ENCODE measurements at places on chromosomes 16 and 17.

- no peak overlapping the region for H3K4me3 ChIP-seq
- H3K27ac ChIP-seq: peak overlapping the region; percentile 83
- DNase-seq: peak; percentile 77
- H3K4me1 ChIP-seq: peaks cover 4% of the 10 kb centered on the region
- H3K27me3 ChIP-seq: no peaks in the 10 kb centered on the region
- no peaks in the 10 kb centered on the region for H3K36me3 ChIP-seq
These were observed 19.9 kb upstream of the PLLP start for GRCh38 chr16:57304169-57305061.

DNA sequence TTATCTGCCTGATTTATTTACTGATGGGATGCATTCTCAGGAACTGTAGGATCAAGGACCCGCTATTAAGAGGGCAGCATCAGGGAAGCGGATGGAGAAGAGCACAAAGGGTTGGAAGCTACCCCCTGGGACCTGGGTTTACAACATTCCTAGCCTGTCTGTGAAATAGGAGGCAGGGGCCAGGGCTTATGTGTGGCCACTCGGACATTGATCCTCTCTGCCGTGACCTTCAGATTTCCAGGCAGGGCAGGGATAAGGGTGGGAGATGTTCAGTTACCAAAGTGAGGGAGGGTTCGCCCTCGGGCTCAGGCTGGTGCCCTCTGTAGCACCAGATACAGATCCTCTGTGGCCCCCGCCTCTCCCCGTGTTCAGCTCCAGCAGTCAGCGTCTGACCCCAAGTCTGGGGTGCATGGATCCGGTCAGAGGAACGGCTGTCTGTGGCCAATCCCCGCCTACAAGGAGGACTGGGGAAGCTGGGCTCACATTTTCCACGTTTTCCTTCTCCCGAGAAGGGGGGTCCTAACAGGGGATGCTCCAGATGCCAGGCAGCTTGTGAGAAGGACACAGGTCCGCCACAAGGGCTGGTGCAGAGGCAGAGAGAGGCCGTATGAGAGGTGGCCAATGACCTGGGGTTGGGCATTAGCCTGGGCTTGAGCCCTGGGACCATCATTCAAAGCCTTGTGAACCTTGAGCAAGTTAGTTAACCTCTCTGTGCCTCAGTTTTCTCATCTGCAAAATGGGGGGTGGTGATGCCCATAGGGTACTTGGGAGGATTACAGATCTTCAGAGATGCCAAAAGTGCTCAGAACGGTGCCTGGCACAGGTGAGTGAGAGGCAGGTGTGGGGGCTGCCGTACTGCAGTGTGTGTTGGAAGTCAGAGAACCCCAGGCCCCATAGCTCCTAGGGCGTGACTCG is 48.3 kb downstream of the ATP2C2 start:
- H3K4me1 ChIP-seq: no peaks in the 10 kb centered on the region
- DNase-seq: no peak
- no peaks in the 10 kb centered on the region for H3K36me3 ChIP-seq
- H3K27me3 ChIP-seq: no peaks in the 10 kb centered on the region
- H3K27ac ChIP-seq: no peak overlapping the region

GRCh38 chr16:58466396-58466795 is 33.5 kb upstream of the NDRG4 start:
- H3K27ac ChIP-seq: no peak overlapping the region
- DNase-seq: no peak
- no peak overlapping the region for H3K4me3 ChIP-seq
- peaks cover 4% of the 10 kb centered on the region for H3K27me3 ChIP-seq
- H3K36me3 ChIP-seq: no peaks in the 10 kb centered on the region
- H3K4me1 ChIP-seq: no peaks in the 10 kb centered on the region

DNA sequence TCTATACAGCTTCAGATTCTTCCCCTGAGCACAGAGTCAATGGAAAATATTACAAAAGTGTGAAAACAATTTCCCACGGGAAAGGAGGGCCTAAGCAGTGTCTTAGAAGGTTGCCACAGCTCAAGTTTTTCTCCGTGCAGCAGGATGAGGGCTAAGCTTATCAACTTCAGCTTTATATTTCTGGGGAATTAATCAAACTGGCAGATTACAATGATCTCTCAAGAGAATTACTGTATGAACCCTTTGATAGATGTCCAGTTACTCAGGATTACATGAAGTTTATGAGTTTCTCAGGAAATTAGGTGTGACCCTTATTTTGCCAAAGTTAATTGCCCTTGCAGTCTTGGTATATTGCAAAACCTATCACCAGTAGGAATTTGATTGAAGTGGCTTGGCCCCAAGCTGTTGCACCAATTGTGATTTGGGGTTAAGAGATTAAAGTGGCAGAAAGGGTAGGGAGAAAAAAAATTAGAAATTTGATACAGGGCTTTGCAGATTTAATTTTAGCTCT is 298.4 kb downstream of the MAP2K6 start:
- peaks cover 36% of the 10 kb centered on the region for H3K4me1 ChIP-seq
- DNase-seq: no peak
- H3K4me3 ChIP-seq: no peak overlapping the region
- no peaks in the 10 kb centered on the region for H3K36me3 ChIP-seq

GRCh38 chr17:47676510-47677165 is 17.3 kb upstream of the TBKBP1 start:
- no peak overlapping the region for H3K4me3 ChIP-seq
- peaks cover 98% of the 10 kb centered on the region for H3K36me3 ChIP-seq
- H3K4me1 ChIP-seq: no peaks in the 10 kb centered on the region
- no peak overlapping the region for H3K27ac ChIP-seq
- no peak for DNase-seq

- no peak overlapping the region for H3K27ac ChIP-seq
- no peaks in the 10 kb centered on the region for H3K36me3 ChIP-seq
- H3K4me1 ChIP-seq: no peaks in the 10 kb centered on the region
- no peak overlapping the region for H3K4me3 ChIP-seq
- no peak for DNase-seq
- no peaks in the 10 kb centered on the region for H3K27me3 ChIP-seq
These were observed 11.1 kb upstream of the FUS start for GRCh38 chr16:31168848-31169247.

All from thyroid gland (tissue), 4 donors.